RKO (cell line): ENCODE measurements at places on chromosomes 5 and 9.

DNA sequence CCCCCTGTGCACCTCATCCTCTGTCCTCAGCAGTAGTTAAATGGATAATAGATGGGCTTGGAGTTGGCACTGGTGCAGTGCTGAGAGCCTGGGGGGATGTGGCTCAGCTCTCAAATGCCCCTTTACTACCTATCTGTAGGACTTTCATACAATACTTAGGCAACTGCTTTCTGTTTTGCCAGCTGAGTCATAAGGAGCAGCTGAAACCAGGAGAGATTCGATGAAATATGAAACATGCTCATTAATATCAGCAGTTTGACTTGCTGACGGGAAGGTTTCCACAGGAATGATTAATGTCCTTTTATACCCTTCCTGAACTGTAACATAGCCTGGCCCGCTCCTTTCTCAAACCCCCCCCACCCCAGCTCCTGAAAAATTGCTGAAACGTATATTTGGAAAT lies 142.6 kb downstream of the SAXO1 start:
- no peak for DNase-seq

DNA sequence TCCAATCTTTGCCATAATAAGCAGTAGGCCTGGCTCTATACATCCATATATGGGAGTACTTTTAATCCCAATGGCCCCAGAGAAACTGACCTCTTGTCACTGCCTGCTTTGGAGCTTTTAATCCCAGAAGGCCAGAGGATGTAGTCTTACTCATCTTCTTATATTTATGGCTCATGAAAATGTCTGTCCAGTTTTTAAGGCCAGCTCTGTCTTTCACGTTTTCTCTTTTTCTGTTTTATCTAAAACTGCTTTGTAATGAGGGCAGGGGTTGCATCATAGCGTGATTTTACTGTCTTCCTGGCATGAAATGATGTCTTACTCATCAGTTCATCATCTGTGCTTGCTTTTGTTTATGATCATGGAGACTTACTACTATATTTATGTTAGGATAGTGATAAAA lies 1094.9 kb downstream of the MAT2B start:
- DNase-seq: peak; percentile 20

GRCh38 chr5:151208481-151208914 lies 15.4 kb downstream of the CCDC69 start:
- DNase-seq: no peak

GRCh38 chr5:16903480-16904300 lies 32.4 kb downstream of the MYO10 start:
- DNase-seq: no peak

DNA sequence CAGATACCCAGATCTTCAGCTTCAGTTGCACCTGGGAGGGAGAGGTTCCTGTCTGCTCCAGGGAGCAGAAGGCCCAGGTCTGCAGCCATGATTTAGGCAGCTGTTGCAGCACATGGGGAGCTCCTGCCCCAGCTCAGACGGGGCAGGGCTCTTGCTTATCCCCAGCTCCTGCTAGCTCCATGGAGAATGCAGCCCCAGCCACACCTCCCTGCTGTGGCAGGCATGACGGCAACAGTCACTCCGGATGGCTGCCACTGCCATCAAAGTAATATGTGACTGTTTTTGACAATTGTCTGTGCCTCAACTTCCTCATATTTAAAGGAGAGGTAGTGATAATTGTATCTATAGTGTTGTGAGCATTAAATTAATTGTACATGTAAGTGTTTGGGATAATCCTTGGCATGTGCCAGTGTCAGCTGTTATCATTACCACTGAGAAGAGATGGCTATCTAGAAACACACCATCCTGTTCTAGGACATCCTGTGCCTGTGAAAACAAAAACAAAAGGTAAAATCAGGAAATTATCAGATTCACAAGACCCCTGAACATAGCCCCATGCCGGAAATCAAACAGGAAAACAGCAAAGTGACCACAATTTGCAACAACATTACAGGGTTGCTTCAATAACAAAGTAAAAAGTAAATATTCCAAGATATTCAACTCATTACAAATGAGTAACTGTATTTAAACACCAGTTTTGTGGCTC lies 1048.8 kb upstream of the ACO1 start:
- no peak for DNase-seq
